ENCODE measurements at places on chromosomes 12 and 14.
A peak's percentile ranks its signal among the peaks of the same experiment; 100 is the strongest.

- peak; percentile 48 for DNase-seq
Measured at GRCh38 chr12:22733756-22734155, 108.8 kb downstream of the ETNK1 start.

- no peak for DNase-seq
Measured at GRCh38 chr12:112180422-112180821, 55.1 kb downstream of the TRAFD1 start.

DNA sequence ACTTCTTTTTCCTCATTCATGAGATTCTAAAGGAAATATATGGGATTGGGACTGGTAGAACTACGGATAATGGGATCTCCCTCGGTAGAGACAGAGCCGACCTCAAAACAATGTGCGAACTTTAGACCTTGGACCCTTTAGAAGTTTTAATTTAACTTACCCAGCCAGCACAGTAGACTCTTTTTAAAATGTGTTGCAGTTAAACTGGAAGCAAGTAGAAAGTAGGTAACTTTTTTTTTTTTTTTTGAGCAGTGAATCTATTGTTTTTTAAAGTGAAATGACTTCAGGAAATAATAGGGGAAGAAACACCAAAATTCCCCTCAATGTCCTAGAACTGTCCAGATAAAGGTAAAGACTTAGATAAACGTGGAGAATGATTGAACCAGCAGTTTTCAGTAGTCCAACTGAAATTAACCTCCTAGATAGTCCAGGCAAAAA lies 1.1 kb upstream of the ATXN2 start:
- no peak for DNase-seq

DNA sequence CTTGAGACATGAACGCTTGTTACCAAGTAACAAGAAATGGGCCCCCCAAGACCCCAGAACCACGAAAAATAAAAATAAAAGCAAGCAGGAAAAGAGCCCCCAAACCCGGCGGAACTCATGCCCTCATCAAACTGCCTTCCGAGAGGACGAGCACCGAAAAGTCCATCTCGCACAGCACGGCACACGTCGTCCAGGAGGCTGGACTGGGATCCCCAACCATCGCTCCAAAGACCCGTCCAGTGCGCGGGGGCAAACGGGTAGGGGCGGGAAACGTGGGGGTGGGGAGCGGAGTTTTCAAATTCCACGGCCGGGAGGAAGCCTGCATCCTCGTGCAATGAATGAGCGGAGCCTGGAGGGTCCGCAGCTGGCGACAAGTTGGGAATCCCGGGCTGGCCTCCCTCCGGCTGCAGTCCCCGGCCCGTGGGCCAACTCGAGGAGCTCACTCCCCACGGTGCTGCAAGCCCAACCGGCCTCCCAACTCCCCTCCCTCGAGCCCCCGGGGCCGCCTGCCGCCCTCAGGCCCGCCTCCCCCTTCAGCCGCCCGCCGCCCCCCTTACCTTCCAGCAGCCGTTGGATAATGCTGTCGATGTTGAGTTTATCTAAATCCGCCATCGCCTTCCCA lies 484 bp downstream of the PPP1CC start:
- no peak for DNase-seq

GRCh38 chr12:76259106-76259505 lies 89.1 kb downstream of the BBS10 start:
- no peak for DNase-seq

All from HS-5 (cell line).